ENCODE measurements at places on chromosomes 2 and 18. TPM values are rescaled to one million over a fixed set of nuclear protein-coding genes. Genes with fewer than 3 reads are reported as not detected.

CNRIP1 gene
- total RNA-seq: 17.5 TPM

FAM117B gene
- 4.6 TPM for total RNA-seq

VWC2L gene
- total RNA-seq: not detected

PDE11A gene
- 0.43 TPM for total RNA-seq

SOX11 gene
- 19.8 TPM for total RNA-seq

DNA sequence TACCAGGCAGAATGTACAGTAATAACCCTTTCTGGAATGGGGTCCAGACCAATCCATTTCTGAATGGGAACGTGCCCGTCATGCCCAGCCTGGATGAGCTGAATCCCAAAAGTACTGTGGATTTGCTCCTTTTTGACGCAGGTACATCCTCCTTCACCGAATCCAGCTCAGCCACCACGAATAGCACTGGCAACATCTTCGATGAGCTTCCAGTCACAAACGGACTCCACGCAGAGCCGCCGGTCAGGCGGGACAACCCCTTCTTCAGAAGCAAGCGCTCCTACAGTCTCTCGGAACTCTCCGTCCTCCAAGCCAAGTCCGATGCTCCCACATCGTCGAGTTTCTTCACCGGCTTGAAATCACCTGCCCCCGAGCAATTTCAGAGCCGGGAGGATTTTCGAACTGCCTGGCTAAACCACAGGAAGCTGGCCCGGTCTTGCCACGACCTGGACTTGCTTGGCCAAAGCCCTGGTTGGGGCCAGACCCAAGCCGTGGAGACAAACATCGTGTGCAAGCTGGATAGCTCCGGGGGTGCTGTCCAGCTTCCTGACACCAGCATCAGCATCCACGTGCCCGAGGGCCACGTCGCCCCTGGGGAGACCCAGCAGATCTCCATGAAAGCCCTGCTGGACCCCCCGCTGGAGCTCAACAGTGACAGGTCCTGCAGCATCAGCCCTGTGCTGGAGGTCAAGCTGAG is 89.6 kb downstream of the SH3BP4 start:
- no peak for DNase-seq

DNA sequence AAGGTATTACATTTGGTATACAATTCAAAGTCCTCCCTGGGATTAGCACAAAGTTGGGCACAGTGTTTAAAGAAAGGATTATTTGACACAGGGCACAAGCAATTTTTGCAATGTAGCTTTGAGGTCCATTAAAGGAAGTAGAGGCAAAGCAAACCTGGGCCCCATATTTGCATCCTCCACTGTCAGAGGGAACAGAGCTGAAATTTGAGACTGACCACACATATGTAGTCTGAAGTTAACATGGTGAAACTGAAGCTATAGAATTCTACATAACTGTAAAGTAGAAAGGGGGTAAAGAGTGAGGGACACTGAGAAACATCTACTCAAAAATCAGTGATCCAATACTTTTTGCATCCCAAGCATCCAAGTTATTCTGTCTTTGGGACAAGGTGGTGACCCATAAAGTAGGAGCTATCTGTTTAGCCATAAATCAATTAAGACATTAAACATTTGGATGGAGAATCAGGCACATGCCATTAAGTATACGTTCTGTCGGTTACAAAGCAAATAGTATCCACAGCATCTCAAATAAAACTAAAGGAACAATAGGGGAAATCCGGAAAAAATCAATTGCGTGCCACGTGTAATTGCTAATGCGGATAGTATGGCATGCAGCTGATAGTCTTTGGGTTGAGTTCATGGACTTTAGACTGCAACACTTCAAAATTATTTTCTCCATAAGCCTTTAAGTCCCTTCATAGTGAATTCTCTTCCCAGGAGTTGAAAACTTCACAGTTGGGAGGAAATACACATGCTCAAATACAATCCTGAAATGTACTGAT is 72.6 kb downstream of the PLEKHM3 start:
- no peak for DNase-seq

DNA sequence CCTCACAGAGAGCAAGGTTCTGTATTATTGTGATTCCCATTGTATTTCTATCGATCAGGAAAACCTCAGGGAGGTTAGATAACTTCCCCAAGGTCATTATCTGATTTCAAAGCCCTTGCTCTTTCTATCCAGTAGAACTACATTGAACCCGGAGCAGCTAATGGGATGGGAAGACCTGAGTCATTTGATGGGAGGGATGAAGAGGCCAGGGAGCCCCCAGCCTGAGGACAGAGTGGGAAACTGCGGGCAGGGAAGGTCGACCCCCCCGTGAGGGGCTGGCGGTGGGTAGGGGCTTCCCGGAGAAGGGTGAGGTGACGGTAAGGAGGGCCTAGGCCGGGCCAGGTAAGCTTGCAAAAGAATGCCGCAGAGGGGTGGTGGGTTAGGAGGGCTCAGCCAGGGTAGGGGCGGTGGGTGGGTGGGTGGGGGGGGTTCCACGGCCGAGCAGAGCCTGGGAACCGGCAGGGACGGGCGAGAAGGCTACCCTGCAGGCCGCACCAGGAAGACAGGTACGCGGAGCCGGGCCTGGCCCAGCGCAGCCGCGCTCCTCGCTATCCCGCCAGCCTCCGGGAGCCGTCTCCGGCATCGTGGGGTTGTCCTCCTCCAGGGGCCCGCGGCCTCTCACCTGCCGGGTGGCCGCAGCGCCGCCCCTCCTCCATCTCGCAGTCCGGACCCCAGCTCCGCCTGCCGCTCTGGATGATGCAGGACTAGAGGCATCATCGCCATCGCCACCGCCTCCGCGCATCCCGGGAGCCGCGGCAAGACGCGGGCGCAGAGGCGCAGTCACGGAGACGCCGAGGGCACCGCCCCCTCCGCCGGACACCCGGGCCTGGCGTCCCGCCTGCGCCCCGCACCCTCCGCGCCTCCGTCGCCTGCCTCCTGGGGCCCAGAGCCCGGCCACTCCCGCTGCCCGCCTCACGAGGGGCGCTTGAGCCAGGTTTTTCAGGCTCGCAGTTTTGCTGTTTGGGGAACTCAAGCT is at the start of gene GPR75:
TSS of gene GPR75 (minus strand) at position 762 of the 976 bp plus-strand sequence. CDS start 5,211 bp downstream, outside the sequence.
- no peak for DNase-seq

DNA sequence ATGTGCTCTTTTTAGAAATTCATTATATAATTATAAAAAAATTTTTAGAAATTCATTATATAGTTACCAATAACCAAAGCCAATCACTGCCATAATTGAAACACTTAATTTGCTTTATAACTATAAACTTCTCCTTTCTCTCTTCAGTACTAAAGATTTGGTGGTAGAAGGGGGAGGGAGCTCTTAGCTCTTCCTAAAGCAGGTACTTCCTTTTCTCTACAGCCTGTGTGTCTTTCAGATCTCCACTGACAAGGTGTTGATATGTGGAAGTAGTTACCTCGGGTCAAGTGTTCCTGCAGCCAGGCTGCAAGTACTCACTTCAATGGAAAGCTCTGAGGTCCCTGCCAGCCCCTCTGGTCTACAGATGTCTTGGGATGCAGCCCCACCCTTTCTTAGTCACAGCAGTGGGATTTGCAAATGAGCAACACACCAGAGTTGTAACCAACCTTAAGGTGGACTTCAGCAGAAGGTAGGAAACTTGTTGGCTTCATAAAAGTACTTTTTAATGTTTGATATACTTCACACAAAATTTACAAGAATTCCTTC is 690.0 kb downstream of the ARHGAP15 start:
- no peak for DNase-seq

- no peak for DNase-seq
Measured at GRCh38 chr18:63869851-63870250, 17.7 kb upstream of the SERPINB2 start.

DNA sequence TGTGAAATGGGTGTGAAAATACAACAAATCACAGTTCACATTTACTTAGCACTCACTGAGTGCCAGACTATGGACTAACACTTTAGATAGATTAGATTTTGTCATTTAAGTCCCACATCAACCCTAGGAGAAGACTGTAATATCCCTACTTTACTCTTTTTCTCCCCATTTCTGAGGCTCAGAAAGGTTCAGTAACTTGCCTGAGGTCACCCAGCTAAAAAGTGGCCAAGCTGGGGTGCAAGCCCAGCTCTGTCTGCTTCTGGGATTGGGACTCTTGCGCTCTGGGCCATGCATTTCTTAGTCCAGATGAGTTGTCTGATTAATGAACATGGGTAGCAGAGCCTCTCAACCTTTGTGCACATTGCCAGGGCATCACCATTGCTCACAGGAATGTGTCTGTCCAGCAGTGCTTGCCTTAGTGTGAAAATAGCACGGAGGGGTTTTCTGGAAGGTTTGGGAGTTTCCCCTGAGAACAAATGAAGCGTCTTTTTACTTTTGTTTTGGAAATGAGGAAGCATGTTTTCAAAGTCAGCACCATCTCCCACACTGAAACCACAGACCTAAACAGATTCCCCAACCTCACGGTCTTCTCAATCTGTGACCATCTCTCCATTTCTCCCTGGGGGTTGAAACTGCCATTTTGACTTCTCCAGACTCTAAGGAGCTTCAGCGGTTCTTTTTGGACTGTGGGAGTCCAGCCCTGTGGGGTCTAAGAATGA is 31.9 kb downstream of the NRP2 start:
- no peak for DNase-seq

- DNase-seq: no peak
Measured at GRCh38 chr2:236642125-236642524, 72.5 kb downstream of the ACKR3 start.

- no peak for DNase-seq
Measured at GRCh38 chr2:154589514-154589913, 109.0 kb upstream of the KCNJ3 start.

DNA sequence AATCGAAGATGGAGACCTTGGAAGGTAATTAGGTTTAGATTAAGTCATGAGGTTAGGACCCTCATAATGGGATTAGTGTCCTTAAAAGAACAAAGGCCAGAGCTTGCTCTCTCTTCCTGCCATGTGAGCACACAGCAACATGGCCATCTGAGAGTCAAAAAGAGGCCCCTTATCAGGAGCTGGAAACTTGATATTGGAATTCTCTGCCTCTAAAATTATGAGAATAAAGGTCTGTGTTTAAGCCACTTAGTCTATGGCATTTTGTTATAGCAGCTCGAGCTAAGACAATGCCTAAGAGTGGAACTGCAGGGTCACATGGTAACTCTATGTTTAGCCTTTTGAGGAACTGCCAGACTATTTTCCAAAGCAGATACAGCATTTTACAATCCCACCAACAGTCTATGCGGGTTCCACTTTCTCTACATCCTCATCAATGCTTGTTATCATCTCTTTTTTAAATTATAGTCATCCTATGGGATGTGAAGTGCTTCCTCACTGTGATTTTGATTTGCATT is 42.4 kb downstream of the THADA start:
- DNase-seq: no peak

DNA sequence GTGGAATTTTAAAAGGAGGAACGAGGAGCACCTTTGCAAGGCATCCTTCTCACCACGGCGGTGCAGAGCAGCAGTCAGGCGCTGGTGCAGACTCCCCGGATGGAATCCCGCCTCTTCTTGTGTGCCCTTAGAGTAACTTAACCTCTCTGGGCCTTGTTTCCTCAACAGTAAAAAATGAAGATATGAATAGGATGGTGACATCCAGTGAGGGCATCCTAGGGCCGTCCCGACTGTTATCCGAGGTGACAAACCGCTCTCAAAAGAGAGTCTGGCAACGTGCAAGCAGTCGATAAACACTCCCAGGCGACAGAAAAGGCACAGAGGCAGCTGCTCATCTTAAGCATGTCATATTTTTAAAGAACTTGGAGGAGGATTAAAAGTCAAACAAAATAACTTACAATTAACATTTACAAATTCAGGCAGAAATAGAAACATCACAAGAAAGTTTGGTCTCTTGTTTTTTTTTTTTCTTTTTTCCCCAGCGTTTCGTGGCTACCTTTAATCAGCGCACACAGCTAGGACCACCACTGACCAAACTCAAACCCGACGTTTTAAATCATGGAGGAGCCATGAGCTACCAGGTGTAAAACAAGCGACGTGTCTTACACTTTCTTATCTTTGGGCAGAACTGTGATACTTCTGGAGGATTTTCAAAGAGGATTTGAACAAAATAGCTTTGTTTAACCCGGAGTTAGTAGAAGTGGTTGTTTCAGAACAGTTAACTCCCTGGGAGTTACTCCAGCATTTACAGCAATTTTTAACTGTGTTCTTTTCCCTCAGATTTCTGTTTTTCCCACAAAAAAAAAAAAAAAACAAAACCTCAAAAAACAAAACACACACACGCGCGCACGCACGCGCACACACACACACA is 2.1 kb downstream of the MBP start:
- DNase-seq: no peak

DNA sequence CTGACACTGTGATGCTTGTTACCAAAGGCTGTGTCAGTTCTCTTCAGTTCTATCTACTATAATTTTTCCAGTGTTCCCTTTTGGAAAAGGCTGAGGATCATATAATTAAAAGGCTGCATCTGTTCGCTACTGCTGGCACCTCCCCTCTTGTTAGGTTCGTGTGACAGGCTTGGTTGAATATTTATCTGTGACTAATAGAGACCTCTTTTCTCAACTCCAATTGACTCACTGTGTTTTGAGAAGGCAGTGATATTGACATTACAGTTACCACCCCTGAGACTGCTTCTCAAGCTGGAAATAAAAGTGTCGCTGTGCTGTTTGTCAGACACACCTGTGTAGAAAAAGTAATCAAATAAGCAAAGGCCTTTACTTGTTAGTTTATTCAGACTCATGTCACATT is 205.5 kb upstream of the KCNH7 start:
- no peak for DNase-seq

- no peak for DNase-seq
Measured at GRCh38 chr2:142585785-142586184, 291.7 kb upstream of the KYNU start.

GRCh38 chr2:232237464-232237863 is 141.1 kb upstream of the ALPP start:
- peak; percentile 13 for DNase-seq

GRCh38 chr2:24453379-24454073 is 37.5 kb upstream of the NCOA1 start:
- DNase-seq: no peak

DNA sequence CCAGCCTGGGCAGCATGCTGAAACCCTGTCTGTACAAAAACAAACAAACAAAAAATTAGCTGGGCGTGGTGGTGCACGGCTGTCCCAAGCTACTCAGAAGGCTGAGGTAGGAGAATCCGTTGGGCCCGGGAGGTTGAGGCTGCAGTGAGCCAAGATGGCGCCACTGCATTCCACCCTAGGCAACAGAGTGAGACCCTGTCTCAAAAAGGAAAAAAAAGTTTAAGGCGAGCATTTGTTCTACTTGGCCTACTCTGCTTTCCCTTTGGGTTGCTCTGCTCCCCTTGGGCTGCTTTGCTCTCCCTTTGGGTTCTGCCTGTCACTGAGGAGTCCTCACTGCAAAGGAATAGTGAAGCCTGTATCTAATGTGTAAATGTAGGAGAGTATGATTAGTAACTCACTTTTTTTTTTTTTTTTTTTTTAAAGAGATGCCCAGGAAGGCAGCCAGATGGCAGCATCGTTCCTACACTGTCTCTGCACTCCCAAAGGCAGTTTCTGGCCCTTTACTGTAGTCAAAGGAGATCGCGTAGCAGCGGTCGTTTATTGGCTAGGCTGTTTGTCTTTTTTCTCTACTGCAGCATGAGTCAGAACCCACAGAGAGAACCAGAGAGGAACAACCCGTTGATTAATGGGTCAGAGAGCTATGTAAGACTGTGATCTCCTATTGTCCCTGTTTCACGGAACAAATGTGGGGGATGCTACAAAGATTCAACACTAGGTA is 118.3 kb upstream of the CWC22 start:
- DNase-seq: peak; percentile 84

- DNase-seq: no peak
Measured at GRCh38 chr18:78145096-78145495, 834.5 kb upstream of the SALL3 start.

All from SJCRH30 (cell line).